ENCODE measurements at places on chromosomes 11 and 22.

GRCh38 chr11:127524618-127525017 lies 524.0 kb upstream of the KIRREL3 start:
- DNase-seq, result no peak

DNA sequence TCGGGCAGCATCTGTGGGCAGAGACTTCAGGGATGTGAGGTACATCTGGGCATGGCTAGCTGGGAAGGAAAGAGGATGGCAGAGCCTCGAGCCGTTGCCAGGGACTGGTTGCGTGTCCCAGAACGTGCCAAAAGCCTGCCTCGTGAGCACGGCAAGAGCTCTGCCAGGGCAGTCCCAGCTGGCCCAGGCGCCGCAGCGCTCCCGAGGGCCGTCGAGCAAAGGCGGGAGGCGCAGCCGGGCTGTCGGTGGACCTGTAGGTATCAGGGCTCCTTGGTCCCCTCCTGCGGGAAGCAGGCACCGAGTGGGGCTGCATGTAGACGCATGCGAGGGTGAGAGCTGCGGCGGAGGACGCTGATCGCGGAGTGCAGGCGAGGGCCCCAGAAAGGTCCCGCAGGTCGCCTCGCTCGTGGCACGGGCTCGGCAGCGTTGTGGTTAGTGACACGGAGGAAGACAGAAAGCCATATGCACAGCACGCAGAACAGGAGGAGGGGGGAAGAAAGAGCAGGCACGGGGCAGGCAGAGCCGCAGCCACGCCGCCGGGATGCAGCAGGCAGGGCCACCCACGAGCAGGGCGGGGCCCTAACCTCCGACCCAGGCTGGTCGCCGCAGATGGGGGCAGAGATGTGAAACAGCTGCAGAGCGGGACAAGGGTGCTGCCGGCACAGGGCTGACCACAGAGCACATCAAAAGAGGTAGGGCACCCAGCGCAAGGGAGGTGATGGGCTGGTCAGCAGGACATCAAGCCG lies 18.0 kb downstream of the LSP1 start:
- peak; percentile 88 for DNase-seq

DNA sequence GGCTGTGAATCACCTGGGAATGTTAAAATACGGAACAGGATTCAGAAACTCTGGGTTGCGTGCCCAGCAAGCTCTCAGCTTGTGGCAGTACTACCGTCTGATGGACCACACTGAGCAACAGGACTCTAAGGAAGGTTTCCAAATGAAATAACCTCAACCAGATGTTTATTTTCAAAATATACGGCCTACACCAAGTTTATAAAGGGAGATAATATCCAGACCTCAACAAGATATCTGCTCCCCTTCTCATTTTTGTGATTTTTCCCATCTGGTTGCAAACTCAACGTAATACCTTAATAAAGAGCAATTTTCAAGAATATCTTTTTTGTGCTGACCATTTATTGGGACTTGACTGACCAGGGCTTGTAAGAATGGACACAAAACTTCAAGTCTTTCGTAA lies 49.4 kb downstream of the SLC25A17 start:
- DNase-seq, result no peak

- no peak for DNase-seq
Measured at GRCh38 chr11:75872887-75873416, 57.9 kb downstream of the UVRAG start.

DNA sequence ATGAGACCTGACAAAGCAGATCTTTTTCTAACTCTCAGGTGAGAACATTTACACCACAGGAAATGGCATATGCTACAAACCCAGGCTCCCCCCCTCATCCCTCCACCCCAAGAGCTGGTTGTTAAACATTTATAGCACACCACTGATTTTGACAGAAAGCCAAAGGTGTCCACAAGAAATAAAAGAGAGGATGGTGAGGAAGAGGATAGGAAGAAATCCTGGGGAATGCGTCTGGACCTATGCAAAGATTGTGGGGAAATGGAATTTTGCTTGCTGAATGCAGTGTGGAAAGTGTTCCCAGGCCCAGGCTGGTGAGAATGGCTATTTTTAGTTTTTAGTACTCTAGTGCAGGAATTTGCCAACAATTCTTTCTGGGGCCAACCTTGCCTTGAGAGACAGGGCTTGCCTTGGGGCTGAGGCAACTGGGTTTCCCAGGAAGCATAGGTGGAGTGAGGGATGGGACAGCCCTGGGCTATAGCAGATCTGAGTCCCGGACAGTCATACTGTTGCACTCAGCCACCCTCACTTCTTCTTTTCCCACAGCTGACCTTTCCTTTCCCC lies 163.9 kb downstream of the ADAMTS15 start:
- DNase-seq, result peak; percentile 78

GRCh38 chr11:71208011-71208774 lies 44.2 kb downstream of the SHANK2 start:
- no peak for DNase-seq

DNA sequence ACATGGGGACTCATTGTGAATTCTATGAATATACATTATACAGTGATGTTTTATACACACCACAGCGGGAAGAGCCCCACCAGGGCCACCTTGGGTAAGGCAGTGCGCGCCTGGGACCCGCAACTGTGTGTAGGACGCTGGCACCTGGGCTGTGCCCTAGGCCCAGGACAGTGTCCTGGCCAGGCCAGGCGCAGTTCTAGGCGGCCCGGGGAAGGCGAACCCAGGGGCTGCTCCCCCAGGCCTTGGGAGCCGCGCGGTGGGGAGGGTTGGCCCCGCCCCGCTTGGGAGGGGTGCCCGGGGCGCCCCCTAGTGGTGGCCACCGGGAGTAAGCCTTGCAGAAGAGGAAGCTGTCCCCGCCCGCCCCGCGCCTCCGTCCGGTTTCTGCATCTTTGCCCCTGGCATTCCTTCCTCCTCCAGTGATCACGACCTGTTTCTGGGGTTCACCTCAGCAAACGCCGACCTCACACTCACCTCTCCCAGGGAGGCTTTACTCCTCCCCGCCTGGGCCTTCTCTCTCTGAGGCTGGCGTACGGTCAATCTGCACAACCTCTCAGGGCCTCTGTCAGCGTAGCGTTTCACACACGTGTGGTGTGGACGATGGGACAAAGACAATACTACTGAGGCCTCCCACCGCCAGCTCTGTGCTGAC lies 9.5 kb upstream of the EHD1 start:
- peak; percentile 87 for DNase-seq

DNA sequence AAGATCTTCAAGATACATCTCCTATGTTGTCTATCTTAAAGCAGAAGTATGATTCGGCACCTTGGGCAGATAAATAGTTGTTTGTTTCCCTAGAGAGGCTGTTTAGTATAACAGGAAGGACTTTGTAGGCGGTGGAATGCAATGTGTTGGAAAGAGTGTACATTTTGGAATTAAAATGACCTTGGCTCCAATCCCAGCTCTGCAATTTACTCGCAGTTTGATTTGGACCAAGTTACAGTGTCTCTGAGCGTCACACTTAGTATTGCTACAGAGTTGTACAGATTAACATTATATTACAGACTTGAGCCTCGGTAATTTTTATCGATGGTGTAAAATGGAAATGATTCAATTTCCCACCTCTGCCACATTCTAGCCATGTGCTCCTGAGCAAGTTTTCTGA lies 265.3 kb downstream of the OPCML start:
- no peak for DNase-seq

GRCh38 chr11:121497176-121497998 lies 44.6 kb upstream of the SORL1-AS1 start:
- no peak for DNase-seq

GRCh38 chr11:74672956-74673692 lies 58.1 kb downstream of the CHRDL2 start:
- DNase-seq, result peak; percentile 61

DNA sequence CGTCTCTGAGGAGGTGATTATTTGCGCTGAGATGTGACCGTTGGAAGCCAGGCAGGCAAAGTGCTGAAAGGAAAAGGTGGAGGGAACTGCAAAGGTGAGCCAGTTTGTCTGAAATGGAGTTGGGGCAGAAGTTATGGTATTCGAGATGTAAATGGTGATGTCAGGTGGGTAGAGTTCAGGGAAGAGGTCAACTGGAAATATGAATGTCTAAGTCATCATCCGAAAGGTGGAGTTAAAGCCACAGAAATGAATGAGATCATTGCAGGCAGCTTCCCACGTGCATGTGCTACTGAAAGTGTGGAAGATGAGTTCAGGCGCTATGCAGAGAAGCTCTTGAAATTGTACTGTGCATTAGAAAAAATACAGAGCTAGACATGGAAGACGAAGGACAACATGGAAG lies 2.2 kb upstream of the BPIFC start:
- DNase-seq, result no peak

DNA sequence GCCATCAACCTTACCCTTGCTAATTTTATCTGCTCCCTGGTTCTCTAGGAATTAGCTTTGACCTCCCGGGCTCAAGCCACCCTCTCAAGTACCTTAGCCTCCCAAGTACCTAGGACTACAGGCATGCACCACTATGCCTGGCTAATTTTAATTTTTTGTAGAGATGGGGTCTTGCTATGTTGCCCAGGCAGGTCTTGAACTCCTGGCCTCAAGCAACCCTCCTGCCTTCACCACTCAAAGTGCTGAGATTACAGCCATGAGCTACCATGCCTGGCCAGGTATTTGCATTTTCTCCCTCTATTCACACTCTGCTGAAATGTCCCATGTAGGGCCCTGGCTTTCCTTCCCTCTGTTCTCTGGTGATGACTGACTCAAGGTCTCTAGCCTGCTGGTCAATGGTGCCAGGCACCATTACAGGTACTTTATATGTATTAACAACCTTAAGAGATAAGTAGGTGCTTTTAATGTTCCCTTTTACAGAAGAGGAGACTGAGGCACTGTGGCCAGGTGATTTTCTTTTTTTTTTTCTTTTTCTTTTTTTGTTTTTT lies 8.5 kb upstream of the WDR74 start:
- no peak for DNase-seq

DNA sequence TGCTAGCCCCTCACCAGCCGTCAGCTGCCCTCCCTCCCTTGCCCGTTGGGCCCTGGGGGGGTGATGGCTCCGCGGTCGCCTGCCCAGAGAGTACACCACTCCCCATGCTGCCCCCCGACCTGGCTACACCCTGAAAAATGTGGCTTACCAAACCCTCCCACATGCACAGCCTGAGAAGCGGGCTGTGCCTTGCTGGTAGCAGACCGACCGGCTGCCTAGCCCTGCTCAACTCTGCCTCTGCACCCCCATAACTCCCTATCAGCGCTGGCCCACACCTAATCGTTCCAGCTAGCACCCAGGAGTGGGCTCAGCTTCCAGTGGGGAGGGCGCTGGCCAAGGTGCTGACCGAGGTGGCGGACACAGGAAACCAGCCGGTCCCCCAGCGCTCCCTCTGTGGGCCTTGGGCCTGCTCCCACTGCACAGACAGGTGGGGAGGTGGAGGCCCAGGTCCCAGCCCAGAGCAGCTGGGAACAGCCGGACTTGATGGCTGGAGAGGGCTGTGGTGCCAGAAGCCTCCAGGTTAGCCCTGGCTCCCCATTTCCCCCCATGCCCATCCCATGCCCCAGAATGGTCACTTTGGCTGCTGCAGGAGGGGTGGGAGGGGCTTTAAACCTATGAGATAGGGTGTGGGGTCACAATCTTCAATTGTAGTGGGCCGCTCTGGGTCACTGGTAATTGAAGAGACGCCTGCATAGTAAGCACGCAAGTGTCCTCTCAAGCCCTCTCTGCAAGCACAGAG lies 32.1 kb upstream of the PRODH start:
- DNase-seq, result no peak

- DNase-seq, result no peak
Measured at GRCh38 chr11:133937015-133937414, 19.8 kb downstream of the IGSF9B start.

DNA sequence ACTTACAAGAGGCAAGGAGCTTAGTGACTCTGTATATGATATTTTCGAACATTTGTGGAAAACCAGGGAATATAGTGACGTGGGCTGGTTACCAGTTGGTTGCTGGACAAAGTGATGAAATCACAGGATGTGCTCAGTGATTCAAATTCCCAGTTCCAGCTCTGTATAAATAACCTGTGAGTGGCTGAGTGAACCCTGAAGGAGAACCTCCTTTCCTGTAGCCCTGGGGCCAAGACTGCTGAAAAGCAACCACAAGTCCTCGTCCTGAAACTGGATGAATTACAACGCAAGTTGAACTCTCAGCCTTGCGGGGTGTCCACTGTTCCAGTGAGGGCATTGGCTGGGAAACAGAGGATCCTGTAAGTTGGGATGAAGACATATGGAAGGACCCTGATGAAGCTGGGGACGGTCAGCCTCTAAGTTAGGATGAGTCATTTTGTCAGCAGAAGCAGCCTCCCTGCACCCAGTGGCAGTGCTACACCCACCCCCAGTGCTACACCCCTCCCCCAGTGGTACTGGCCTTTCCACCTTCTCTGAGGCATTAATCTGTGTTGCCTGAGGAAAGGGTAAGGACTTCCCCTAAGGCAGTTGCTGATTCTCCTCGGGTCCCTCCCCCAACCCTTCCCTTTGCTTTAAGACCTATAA lies 22.0 kb upstream of the CD81 start:
- DNase-seq, result no peak

DNA sequence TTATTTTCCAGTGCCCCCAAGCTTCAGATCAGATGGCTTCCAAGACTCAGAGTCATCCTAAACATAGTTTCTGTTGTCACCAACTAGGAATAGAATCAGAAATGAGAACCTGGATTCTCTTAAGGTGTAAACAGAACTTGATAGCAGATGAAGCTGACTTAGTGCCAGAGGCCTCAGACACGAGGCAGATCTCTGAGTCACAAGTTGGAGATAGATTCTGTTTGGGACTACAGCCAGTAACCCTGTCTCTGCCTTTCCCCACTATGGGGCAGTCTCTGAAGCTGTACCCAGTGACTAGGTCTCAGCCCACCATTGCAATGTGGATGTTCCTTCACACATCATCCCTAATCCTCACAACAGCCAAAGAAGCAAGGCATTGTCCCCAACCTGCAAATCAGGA lies 25.4 kb downstream of the NEU3 start:
- DNase-seq, result no peak

DNA sequence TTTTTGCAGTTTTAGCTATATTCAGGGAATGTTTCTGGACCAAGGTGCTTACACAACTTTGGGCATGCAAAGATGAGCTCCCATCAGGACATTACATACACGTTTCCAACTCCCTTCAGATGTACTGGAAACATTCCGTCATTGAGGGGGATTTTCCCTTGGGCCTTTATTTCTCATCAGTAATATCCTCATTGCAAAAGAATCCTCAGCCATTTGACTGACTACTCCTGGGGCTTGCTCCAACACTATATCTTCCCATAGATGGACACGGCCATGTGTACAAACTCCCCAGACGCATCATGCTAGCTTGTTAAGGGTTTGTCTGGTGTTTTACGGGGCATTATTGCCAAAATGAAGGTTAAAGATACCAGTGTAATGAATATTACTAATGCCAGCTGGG lies 59.3 kb upstream of the NUP160 start:
- no peak for DNase-seq

- DNase-seq, result no peak
Measured at GRCh38 chr22:35804421-35804820, 86.7 kb downstream of the APOL5 start.

DNA sequence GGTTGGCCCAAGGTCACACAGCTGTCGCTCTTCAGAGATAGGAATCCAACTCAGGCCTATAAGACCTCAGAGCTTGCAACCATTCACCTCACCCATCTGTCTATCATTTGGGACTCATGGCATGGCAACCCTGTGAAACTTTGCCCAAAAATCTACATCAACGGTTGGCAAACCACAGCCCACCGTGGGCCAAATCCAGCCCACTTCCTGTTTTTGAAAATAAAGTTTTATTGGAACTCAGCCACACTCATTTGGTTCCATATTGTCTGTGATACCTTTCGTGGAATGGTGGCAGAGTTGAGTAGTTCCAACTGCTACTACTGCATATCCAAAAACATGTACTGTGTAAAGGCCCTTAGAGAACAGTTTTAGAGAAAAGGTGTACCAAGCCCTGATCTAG lies 307.8 kb downstream of the MN1 start:
- no peak for DNase-seq

Measured in tibial artery (tissue), 4 donors.